Thoracic aorta (tissue), 2 donors: ENCODE measurements at places on chromosomes 11 and 22. TPM values are rescaled to one million over a fixed set of nuclear protein-coding genes. Genes with fewer than 3 reads are reported as not detected.

MRGPRE gene
- not detected for total RNA-seq

- DNase-seq: no peak
Measured at GRCh38 chr11:132586801-132587200, 945.5 kb downstream of the OPCML start.

GRCh38 chr11:126823274-126823673 lies 177.3 kb downstream of the KIRREL3 start:
- DNase-seq: no peak

DNA sequence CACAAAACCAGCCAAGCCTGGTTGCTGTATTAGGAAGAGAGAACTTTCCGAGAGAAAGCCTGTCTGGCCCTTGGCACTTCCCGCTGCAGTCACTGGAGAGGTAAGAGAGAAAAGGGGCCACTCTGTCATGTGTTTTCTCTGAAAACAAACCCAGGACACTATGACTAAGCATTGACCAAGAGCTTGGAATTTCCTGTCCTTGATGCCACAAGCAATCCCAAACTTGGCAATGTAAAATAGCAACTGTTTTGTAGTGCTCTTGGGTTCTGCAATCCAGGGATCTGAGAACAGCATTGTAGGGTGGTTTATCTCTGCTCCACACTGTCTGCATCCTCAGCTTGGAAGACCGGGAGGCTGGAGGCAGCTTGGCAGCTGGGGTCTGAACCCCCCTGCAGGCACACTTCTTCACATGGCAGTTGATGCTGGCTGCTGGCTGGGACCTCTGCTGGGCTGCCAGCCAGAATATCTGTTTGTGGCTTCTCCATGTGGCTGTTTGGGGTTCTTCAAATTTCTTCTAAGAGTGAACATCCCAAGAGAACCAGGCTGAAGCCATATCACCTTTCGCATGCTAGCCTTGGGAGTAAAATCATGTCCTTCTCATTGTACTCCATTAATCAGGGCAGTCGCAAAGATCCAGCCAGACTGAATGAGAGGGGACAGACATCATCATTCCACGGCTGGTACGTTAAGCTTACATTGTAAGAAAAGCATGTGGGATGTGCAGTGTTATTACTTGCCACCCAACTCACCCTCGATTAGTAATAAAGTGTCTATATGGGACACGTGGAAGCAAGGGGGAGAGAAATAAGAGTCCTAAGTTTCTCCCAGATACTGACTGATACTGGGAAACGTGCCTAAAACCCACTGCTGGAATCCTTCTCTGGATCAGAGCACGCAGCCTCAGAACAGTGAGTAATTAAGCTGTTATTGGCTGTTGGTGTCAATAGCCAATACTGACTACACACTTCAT lies 537.4 kb upstream of the B3GAT1 start:
- DNase-seq: peak; percentile 64
